ENCODE measurements at places on chromosomes 5 and 9.

- no peak for DNase-seq
These were observed 10.0 kb downstream of the MAP1B start for GRCh38 chr5:72117307-72117706.

- no peak for DNase-seq
These were observed 39.9 kb downstream of the MVB12B start for GRCh38 chr9:126366366-126367011.

DNA sequence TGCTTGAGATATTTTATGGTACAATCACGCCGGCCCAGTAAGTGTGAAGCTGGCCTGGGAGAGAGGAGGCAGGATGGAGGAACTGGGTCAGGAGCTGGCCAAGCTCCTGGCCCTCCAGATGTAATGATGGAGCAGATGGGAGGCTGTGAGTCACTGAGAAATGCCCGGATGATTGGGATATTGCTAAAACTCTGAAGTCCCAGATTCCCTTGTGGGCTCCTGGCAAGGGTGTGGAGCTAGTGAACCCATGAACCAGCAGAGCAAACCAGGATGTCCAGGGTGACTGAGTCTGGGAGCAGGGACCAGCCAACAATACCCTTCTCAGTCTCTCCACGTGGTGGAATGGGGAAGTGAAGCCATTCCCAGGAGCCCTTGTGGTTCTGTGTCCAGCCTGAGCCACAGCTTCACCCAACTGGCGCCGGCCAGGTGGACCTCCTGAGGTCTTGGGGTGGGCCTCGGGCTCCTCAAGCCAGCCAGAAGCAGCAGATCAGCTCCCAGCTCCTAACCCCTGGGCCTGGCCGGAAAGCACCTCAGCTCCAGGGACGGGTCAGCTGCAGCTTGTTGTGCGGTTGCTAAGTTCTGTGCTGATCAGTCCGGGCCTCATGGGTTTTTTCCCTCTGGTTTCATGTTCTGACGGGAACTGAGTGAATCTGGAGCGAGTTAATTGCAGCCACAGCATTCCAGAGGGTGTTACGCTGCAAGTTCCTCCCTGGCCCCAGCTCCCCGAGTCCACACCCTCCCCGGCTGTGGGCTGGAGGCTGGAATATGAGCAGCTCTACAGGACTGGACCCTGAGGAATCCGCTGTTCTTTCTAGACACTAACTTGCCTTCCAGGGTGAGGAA, 37.6 kb downstream of the DUSP1 start:
- DNase-seq, result no peak

DNA sequence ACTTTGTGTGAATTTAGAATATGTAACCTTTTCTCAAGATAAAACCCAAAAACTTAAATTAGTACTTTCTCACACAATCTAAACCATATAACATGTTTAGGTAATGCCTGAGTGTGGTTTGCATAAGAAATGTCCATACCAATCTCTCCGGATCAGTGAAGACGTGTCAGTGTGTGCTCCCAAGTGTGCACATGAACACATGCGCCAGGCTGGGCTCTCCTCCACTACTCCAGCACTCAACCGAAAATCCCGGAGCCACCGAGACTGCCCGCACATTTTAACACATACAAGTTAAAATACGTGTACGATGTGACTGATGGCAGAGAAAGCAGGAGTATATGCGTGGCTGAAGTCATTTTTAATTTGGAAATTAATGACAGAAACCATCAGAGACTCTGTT, 658.4 kb downstream of the EFNA5 start:
- no peak for DNase-seq

DNA sequence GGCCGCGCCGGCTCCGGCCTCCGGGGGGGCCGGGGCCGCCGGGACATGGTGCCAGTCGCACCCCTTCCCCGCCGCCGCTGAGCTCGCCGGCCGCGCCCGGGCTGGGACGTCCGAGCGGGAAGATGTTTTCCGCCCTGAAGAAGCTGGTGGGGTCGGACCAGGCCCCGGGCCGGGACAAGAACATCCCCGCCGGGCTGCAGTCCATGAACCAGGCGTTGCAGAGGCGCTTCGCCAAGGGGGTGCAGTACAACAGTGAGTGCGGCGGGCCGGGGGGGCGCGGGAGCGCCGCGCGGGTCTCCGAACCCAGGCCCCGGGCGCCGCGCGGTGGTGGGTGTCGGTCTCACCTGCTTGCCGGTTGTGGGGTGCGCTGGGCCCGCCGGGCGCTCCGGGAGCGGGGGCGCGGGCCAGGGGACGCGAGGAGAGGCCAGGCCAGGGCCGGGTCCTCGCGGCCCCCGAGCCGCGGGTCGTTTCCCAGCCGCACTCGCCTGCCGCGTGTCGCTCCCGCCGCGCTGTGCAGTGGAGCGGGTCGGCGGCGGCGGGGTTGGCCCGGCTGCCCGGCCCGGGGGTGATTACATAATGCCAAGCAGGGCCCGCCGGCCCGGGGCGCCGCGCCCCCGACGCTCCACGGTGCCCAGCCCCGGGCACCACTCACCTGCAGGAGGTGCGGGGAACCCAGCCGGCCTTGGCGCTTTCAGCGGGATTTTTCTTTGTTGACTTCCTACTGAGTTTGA, 492 bp downstream of the RABL6 start:
- no peak for DNase-seq

- peak; percentile 11 for DNase-seq
These were observed 6.1 kb upstream of the RNF183 start for GRCh38 chr9:113309204-113309813.

DNA sequence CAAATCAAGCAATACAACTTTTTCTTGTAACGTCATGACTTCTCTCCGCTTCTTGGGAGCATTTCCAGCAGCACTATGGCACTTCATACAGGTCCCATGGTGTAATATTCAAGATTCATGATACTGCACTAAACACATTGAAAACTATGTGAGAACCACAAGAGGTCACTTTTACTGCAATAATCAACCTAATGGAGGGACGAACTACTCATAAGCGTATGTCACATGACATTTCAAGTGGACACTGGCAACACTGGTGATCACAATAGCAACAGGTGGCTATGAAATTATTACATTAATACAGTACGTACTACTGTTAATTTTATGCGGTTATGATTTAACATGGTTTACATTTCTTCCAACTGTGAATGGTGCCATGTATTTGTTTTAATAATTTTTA, 78.6 kb upstream of the TBC1D9B start:
- DNase-seq, result no peak

DNA sequence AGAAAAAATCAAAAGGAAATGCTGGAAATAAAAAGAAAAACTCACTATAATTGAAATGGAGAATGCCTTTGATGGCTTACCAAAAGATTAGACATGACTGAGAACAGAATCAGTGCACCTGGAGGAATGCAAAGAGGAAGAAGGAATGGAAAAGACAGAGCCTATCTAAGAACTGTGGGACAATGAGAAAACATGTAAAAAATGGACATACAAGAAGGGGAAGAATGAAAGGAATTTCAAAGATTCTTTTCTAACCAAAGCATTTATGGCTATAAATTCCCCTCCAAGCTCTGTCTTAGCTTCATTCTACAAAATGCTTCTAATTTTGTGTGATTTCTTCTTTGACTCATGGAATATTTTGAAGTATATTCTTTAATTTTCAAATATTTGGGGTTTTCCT, 47.5 kb upstream of the CLK4 start:
- DNase-seq, result no peak

DNA sequence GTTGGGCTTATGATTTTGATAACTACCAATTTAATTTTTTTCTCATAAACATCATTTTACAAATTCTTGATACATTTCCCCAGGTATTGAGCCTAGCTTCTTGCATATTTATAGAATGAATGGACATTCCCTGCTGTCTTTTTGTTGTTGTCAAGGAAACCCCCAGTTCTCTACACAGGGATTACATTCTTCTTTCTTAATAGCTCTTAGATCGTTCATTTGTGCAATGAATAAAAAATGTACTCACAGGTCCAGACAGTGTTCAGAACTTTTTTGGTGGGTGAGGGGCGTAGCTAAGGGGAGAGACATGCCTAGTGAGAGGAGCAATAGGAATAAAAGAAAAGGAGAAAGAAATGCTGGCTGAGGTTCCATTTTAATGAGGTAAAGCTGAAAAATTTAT, 58.6 kb downstream of the VCAN start:
- no peak for DNase-seq

GRCh38 chr9:81318571-81318970, 370.8 kb downstream of the TLE1 start:
- DNase-seq, result no peak

Measured in NCI-H2029 treated with DMSO at 0.1 percent for 48 hours (cell line).